ENCODE measurements at places on chromosomes 11 and 22.

DNA sequence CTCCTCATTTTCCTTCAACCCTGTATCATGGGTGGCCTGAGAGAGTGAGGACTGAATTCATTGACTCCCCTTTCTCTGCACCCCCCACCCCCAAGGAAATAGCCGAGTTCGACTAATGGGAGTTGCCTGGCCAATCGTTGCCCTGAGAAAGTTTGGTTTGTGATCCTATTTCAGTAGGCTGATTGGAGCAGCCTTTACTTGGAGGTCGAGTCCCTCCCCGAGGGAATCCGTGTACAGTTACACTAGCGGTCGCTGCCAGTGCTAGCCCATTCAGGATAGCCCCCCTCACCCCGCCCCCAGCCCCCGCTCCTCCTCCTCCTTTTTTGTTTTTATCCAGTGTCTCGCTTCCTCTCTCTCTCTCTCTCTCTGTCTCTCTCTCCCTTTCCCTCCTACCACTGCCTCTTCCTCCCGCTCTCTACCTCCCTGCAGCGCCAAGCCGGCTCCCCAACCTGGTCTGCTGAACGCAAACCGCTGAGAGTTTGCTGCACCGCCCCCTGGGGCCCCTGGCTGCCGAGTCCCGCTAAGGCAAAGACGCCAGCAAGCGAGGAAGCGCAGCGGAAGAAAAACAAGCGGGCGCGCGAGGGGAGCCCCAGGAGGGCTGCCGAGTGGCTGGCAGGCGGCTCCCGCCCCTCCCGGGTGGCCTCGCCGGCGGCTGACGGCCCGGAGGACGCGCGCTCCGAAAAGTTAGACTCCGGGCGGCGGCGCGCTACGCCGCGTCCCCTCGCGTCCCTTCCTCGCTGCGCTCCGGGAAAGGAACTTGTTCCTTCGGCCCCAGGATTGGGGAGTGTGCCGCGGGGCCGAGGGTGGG, at the start of gene GRAMD1B:
GRAMD1B (plus strand) TSS at position 357 of the 808 bp plus-strand sequence. CDS start 524 bp downstream, outside the sequence.
- peak; percentile 95 for DNase-seq

GRCh38 chr11:23455321-23455891, 595.1 kb upstream of the CCDC179 start:
- no peak for DNase-seq

DNA sequence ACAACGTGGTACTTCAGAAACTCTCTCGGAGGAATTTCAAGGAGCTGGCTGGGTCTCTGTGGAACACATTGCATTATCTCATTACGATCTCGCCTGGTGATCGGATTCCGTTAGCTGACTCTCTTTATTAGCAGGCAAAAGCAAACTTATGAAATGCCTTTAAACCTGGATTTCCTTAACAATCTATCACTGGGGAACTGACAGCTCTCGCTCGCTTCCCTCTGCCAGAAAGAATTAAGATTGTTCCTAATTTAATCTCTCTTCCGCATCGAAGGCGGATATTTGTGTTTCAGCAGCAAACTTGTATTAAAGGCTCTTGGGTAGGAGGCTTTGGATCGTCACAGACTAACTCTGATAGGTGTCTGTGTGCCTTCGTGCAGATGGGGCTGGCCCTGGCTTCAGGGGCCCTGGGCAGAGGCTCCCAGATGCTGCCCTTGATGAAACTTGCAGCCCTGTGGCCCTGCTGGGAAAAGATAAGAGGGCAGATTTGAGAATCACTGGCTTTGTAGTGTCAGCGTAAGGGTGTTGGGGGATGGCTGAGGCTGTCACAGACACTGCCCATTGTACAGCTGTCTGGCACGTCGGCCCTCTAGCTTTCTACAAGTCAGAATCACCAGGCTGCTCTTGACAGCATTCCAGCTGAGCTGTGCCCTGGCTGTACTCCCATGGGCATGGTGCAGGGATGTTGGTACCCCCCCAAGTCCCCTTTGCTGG, 162.2 kb upstream of the NECTIN1 start:
- DNase-seq = no peak

GRCh38 chr11:120859552-120860295, 164.2 kb upstream of the TBCEL start:
- no peak for DNase-seq

GRCh38 chr11:7592711-7593110, 78.9 kb downstream of the PPFIBP2 start:
- no peak for DNase-seq

- no peak for DNase-seq
Observed at GRCh38 chr11:11351042-11351586, 1.9 kb downstream of the CSNK2A3 start.

GRCh38 chr11:77471558-77472193, 2.2 kb downstream of the PAK1 start:
- DNase-seq = no peak

GRCh38 chr11:64619811-64620380, 28.9 kb downstream of the SLC22A12 start:
- peak; percentile 69 for DNase-seq

GRCh38 chr11:128619540-128620308, 32.4 kb upstream of the ETS1 start:
- DNase-seq = no peak

DNA sequence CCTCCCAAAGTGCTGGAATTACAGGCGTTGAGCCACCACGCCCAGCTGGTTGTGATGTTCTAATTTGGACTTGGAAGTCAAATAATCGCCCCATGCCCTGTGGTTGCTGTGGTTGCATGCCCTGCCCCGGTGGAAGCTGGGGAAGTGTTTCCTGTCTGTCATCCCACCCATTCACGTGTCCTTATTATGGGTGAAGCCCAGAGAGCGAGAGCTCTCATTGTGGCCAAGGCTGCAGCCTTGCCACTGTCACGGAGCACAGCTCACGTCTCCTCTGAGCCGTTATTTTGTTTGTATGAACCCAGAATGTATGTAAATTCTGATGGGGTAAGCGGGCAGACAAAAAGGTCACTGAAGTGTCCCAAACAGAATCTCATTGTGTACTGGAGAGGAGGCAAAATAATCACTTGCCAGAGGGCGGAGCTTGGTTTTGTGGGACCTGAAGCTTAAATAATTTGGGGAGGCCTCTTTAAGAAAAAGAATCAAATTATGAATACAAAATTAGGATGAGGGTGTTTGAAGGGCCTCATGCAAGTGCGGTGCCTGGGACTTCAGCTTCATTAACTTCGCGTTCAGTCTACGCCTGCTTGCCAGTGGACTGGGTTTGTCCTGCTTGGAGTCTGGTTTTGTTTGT, 25.8 kb upstream of the TREH start:
- DNase-seq = no peak

- no peak for DNase-seq
Observed at GRCh38 chr11:82843057-82843795, 57.0 kb downstream of the PRCP start.

GRCh38 chr11:83793310-83793709, 507.1 kb upstream of the CCDC90B start:
- peak; percentile 16 for DNase-seq

DNA sequence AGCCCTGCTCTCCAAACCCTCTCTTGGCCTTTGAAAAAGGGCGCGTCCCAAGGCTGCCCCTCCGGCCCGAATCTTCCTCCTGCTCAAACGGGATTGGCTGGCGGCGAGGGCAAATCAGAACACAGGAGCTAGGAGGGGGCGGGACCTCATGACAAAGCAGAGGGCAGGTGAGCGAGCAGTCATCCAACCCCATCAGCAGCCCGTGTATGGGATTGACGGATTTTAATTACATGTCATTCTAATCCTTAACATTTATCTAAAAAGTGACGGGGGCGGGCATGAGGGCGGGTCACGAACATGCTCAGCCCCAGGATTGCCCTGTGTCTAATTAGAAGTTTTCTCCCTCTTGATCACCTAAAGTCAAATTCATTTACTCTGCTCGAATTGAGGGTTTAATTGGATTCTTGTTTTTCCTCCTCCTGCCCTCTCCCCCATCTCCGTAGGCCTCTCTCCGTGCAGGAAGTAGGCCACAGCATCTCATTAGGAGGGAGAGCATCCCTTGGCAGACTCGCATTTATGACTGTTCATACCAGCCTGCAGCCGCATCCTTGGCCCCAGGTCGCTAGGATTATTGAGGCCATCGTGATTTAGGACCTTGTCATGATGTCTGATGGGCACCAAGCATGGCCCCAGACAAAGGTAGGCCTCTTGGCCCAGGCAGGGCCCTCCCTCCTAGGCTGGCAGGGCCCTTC, 147.1 kb downstream of the CHST1 start:
- no peak for DNase-seq

DNA sequence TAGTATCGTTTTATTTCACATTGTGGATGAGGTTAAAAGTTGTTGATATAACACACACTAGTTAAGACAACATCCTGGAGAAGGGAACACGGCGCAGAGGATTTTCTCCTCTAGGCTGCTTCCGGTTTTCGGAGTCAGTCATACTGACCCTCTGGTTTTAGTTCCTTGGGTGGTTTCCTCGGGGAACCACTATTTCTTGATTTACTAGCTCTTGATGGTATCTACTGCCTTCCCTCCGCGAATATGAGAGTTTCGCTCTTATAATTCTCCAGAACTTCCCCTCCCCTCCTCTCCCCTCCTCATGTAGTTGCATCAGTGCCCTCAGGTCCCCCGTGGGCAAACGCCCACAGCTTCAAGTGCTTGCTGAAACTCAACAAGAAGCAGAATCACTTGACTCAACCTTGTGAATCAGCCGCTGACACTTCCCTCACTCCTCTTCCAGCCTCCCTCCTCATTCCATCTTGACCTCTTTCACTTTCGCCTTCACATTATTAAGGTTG, 15.9 kb upstream of the APOBEC3A start:
- DNase-seq = no peak

DNA sequence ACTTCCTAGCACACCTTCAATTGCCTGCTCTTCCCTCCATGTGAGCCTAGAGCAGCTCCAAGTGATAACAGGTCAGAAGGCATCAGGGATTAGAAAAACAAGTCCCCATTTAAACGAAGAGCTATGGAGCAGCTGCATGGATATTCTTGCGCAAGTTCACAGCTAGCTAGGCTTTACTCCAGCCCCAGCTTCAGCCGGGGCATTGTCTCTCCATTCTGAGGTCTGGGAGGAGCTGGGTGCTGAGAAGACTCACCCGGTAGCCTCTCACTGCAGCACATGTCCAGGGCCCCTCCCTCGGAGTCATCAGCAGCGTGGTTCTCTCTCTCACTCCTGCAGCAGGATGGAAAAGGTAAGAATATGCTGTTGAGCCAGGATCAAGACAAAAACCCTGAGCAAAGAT, 26.0 kb downstream of the PTPN5 start:
- DNase-seq = no peak

- peak; percentile 65 for DNase-seq
Observed at GRCh38 chr11:59216641-59217564, 4.2 kb upstream of the MPEG1 start.

- peak; percentile 26 for DNase-seq
Observed at GRCh38 chr11:19316434-19316833, 75.7 kb upstream of the E2F8 start.

- DNase-seq = no peak
Observed at GRCh38 chr22:30243661-30244060, 2.9 kb downstream of the LIF start.

- no peak for DNase-seq
Observed at GRCh38 chr11:44127130-44127529, 31.7 kb downstream of the EXT2 start.

- peak; percentile 75 for DNase-seq
Observed at GRCh38 chr11:33449798-33450197, 192.6 kb downstream of the HIPK3 start.

DNA sequence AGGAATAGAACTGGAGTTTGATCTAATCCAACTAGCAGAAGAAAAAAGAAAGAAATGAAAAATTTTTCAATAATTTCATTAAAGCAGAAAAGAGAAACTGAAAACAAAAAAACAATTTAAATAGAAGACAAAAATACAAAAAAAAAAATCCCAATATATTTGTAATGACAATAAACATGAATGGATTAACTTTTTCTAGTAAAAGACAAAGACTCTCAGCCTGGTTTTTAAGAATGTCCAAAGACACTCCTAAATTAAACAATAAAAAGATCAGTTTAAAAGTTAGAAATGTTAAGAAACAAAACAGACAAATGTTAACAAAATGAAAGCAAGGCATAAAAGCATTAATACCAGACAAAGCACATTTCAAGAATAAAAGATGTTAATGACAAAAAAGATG, 50.3 kb upstream of the ME3 start:
- no peak for DNase-seq

DNA sequence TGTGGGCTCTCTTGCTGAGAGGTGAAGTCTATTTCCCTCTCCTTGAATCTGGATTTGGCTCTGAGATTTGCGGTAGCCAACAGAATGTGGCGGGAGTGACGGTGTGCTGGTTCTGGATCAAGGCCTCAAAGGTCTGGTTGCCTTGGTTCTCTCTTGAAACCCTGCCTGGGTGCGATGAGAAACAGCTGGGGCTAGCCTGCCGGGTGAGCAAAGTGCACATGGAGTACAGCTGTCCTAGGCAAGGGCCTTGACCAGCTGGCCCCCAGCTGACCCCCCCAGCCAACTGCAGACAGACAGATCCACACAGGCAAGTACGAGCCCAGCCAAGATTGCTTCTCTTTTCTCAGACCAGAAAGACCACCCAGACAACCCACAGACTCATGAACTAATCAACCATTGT, 10.8 kb downstream of the SUN2 start:
- no peak for DNase-seq

DNA sequence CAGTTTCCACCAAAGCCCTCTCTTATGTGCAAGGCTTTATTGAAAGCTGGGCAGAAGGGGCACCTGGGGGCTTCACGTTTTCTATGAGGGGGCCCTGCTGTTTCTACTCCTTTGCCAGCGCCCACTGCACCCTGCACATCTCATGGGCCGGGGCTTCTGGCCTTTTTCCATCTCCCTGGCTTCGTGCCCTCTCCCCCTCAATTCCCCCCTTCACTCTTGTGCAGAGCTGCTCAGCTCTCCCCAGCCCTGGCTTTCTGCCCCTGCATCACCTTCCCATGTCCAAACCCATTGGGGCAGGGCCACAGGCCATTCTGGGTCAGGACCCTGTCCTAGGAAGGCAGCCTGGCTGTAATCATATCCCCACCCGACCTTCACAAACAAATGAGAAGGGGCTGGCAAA, 36.5 kb downstream of the MCM5 start:
- DNase-seq = no peak
